ENCODE measurements at places on chromosomes 12 and 14.
A peak's percentile ranks its signal among the peaks of the same experiment; 100 is the strongest.

- no peak for DNase-seq
Observed at GRCh38 chr12:38772437-38772836, 133.0 kb downstream of the CPNE8 start.

- no peak for DNase-seq
Observed at GRCh38 chr12:119949145-119949544, 39.9 kb upstream of the BICDL1 start.

GRCh38 chr12:107200394-107200793 lies 107.0 kb upstream of the CRY1 start:
- no peak for DNase-seq

- peak; percentile 42 for DNase-seq
Observed at GRCh38 chr12:44847888-44848702, 28.0 kb downstream of the NELL2 start.

DNA sequence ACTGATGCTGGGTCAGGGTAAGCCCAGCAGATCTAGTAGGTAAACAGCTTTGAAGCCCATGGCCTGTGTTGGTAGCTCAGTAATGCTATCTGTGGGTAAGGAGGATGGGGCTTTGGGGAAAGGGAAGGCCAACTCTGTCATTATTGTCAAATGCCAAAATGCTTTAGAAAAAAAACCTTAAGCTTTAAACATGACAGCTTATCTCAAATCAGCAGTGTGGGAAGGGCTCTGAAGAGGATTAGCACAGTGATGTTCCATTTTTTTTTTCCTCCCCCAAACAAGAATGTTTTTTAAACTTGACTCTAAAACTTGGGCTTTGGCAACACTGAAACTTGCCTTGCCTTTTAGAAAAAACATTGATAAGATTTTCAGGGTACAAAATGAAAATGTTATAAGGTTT lies 11.7 kb downstream of the DAAM1 start:
- DNase-seq: no peak

DNA sequence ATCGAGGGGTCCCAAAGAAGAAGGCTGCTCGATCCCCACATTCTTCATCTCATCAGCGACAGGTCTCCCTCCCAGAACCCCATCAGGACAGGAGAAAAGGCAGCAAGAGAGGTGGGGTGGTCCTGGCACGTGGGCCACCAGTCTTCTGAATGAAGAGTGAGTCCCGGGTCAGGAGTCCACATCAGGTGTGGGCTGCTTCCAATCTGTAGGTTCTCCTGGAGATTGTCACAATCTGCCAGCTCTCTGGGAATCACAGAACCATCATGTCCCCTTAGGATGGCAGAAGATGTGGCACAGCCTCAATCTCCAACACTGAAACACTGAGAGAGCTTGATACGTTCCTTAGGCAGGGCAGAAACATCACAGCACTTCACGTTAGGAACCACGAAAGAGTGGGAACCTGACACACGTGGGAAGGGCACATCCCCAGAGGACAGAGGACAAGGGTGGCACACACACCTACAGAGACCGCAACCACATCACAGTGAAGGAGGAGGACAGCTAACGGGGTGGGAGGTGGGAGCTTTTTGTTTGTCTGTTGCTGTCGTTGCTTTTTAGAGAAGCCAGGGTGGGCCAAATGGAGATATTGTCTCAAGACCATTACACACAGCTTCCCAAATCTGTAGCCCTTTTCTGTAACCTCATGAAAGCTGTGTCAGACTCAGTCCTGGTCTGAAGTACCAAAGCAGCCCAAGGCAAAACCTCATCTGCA lies 284.5 kb downstream of the DPF3 start:
- DNase-seq: no peak

GRCh38 chr14:95315579-95315978 lies 4.1 kb downstream of the CLMN start:
- no peak for DNase-seq

DNA sequence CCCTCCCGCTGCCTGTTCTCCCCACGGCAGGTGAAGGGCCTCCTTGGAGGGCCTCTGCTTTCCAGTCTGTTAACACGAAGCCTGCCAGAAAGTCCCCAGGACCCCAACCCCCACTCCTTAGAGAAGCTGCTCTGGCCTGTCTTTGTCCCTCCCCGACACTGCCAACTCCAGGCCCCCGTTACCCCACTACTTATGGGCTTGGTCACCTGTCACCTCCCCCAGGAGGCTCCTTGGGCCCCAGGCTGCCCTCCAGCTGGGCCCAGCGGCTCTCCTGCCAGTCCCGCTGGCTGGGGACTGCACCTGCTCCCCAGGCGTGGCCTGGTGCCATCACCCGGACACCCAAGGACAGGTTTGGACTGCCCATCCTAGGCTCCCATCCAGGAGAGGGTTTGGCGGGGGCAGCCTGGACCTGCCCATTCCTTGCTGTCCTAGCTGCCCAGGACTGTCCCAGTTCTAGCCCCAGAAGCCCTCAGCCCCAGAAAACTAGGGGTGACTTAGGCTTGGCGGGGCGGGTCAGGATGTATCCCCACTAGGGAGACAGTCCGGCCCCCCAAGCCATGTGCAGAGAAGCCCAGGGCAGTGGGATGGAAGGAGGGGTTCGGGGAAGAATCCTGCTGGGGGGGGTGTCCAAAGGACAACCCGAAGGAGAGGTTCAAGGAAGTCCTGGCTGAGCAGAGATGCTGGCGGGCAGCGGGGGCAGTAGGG lies 155.7 kb upstream of the C14orf180 start:
- DNase-seq: no peak

GRCh38 chr12:131831635-131832041 lies 3.4 kb downstream of the MMP17 start:
- DNase-seq: no peak

GRCh38 chr12:12056951-12057350 lies 13.8 kb upstream of the BCL2L14 start:
- DNase-seq: no peak

GRCh38 chr14:75434890-75435248 lies 7.0 kb downstream of the JDP2 start:
- DNase-seq: no peak

- DNase-seq: no peak
Observed at GRCh38 chr12:53201177-53201541, 5.9 kb downstream of the ITGB7 start.

DNA sequence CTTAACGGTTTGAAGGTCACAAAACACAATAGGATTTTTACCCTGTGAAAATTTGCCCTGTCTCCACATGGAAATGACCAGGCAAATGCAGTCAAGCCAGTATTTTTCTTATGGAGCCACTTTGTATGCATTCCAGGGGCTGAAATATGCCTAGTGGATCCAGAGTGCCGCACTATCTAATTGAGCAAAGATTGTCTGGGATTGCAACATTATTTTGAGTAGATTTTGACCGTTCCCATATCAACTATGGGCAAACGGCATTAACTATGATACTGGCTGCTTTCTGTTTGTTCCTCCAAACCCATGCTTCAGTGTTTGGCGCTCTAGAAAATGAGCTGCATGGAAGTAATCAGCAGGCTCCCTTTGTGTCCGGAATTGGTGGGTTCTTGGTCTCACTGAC lies 223.0 kb downstream of the BTG1 start:
- no peak for DNase-seq

DNA sequence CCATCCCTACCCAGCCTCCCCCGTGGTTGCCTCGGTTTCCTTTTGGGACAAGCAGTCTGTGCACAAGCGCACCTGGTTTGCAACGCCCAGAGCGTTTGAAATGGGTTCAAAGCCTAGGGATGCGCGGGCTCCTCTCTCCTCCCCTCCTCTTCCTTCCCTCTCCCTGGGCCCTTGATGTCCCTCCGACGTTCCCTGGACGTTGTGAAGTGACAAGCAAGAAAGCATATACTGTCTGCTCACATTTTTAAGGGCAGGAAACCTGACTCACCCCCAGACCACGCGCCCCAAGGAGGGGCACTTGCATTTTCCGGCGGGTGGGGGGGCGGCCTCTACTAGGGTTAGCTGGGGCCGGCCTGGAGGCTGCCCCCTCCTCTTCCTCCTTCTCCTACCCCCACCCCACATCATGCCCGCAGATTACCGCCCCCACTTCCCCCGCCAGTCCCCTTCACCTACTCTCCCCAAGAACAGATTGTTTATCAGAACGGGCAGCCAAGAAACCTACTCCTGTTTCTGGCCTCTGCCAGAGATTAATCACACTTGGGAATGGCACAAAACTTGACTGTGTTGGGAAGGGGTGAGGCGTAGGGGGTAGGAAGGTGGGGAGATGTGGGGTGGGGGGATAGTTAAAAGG lies 9.5 kb upstream of the IRF2BPL start:
- DNase-seq: peak; percentile 51

DNA sequence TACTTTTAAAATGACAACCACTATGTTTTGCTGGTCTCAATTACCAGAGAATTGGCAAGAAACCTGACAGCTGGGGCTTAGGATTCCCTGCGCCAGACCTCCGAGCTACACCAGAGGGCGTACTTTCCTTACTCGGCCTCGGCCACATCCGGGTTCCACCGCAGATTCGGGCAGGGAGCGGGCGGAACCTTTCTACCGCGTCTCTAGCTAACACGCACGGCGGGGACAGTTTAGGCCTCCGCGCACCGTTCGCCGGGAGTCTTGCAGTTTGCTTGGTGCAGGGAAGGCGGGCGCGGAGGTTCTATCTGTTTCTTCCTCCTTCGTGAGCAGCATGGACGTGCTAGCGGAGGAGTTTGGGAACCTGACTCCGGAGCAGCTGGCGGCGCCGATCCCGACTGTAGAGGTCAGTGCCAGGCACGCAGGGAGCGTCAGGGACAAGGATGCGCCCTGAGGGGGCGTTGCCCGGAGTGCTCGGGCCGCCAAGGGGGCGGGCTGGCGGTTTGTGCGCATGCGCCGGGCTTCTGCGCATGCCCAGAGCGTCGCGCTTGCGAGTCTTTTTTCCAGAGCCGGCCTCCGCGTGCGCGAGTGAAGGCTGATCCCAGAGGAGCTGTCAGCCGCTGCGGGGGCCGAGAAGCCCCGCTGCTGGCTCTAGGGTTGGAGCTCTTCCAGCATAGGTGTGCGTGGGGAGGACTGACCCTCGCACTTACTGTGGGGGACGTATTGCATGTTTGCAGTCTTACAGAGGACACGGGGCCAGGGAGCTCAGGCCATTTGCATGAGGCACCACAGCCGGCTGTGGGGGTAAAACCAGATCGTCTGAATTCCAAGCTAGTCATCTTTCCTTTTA lies at the start of gene POLR3B:
TSS of gene POLR3B (plus strand) at position 200 of the 847 bp plus-strand sequence. CDS start at position 332, 132 bp downstream.
- peak; percentile 90 for DNase-seq

- no peak for DNase-seq
Observed at GRCh38 chr12:33876618-33877017, 145.7 kb upstream of the ALG10 start.
